AG09319 (cell line): ENCODE measurements at places on chromosomes 1 and 21.

DNA sequence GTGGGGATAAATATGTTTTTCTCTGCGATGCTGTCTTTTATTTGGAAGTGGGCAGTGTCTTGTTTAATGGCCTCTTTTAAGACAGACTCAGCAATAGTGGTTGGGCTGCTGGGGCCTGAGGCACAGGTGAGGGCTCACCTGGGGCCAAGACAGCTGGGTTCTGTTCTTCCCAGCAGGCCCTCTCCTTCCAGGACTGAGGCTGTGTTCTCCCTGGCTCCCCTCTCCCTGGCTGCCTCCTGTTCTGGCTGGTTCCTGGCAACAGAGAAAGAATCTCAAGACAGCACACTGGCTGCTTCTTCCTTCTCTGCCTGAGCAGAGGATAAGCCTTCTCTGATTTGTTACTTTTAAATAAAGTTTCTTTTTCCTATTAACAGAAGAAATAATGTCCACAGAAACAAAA lies 7.4 kb upstream of the GRHL3 start:
- no peak for DNase-seq

GRCh38 chr21:32256873-32257620 lies 21.8 kb downstream of the MIS18A start:
- peak; percentile 67 for DNase-seq

- DNase-seq: no peak
These were observed 31.0 kb downstream of the TNNT2 start for GRCh38 chr1:201346337-201346939.

DNA sequence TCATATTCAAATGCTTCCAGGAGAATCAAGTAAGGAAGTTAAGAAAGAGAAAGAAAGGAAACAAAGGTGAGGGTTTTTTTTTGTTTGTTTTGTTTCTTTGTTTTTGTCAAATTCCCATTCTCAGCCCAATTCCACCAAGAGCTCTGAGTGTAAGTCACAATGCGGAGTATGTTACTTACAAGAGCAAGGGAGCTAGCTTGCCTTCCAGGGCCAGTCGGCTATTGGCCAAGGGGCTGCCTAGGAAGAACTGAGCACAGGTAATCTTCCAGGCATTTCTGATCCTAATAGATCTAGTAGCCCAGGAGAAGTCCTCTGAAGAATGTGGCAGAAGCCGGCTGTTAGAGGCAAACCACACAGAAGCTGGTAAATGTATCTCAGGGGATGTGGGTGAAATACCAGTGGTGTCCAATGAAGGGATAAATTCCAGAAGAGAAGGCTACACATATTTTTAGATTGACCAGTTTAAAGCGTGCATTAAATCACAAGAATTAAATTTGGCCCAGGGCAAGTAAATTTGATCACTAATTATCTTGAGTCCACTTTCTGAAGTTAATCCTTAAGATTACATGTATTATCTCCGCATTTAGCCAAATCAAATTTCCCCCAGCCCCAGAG lies 239.6 kb upstream of the ADAMTS5 start:
- DNase-seq: no peak

DNA sequence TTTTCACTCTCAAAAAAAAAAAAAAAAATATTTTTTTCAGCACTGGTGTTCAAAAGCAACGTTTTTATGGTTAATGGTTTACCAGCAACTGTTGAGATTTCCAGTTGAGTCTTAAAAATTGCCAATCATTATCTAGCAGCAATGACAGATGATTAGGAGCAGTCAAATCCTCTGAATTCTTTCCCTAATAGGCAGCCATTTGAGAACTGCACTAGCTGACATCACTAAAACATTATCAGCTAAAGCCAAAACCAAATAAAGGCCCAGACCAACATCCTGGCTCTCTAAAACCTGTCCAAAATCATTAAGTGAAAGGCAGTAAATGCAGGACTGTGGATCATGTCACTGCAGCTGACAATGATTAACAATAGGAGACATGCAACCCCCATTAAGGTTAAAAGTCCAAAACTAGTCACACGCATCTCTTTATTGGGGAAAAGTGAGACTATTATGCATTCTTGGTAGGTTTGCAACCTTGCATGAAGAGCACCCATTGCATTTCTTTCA lies 14.0 kb downstream of the SFPQ start:
- DNase-seq: no peak

DNA sequence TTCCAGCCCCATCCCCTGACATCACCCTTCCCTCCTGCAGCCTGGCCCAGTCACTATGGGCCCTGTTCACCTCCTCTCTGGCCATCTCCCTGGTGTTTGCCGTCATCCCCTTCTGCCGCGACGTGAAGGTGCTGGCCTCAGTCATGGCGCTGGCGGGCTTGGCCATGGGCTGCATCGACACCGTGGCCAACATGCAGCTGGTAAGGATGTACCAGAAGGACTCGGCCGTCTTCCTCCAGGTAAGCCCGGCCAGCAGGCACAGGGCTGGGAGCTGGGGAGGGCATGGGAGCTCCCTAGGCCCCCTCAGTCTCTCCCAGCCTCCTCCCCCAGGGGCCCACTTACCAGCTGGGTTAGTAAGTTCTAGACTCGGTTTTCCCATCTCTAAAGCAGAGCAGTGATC lies 52.1 kb downstream of the ELK4 start:
- no peak for DNase-seq

- no peak for DNase-seq
These were observed 624.0 kb downstream of the NPHP4 start for GRCh38 chr1:5368201-5368600.

DNA sequence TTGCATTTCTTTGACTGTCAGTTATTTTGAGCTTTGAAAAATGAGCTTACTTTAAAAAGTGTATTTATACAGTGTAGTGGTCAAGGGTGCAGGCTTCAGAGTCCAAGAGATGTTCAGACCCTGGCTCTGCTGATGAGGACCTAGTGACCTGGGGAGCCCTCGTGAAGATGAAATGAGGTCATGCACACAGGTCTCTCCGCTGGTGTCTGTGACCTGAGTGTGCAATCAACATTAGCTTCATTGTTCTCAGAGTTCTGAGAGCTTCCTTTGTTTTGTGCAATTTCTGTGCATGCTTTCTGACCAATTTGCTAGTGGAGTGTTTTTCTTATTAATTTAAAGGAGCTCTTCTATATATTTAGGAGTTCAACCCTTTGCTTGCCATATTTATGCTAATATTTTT lies 71.3 kb downstream of the RIPK4 start:
- no peak for DNase-seq

DNA sequence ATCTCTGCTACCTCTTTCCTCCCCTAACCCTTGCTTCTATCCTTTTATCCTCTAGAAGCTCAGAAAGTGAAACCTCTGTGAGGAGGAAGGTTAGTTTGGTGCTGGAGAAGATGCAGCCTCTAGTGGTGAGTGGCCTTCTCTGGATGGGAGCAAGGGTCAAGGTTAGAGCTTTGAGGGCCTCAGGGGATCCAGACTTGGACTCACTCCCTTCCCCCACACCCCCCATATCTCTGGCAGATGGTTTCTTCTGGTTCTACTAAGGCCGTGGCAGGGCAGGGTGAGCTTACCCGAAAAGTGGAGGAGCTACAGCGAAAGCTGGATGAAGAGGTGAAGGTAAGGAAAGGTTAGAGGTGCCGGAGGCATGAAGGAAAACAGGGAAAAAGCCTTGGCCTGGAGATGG lies 9.2 kb downstream of the CGN start:
- no peak for DNase-seq

DNA sequence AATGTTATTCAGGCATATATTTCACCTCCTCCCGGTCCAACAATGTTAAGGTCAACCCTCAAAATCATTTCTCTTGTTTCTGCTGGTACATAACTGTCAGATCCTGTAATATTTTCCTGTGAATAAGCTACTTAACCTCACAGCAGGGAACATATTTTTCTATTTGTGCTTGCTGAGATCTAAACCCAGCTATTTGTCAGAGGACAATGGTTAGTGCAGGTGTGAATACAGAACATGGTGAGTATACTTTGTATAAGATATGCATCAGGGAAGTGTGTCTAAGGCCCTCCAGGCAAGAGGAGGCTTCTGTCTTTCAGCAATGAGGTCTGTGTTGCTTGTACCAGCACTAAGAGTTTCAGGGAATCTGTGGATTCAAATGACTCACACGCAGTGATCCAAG lies 970.6 kb downstream of the NCAM2 start:
- no peak for DNase-seq

- no peak for DNase-seq
These were observed 45.5 kb upstream of the KCNJ15 start for GRCh38 chr21:38211321-38211720.

GRCh38 chr1:111738133-111738435 lies 1.1 kb downstream of the INKA2 start:
- no peak for DNase-seq

GRCh38 chr1:34781071-34781843 lies at the start of gene GJB3:
Gene GJB3 (plus strand): TSS chr1:34781214. CDS start chr1:34784763, 3,549 bp downstream.
- no peak for DNase-seq

DNA sequence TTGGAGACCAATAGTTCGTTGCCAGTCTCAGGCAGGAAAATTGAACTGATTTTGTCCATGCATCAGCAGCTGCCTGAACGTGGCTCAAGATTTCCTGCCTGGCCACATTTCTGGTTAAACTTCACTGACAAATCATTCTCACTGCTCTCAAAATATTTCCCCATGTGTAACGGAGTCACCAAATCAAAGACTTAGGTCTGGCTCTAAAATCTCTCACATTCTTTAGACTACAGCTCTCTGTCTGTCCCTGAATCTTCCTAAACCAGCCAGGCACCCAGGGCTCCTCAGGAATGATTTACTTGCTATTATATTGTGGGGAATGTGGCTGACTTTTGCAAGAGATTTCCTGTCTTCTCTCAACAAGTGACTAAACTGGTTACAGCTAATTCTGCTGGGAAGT lies 49.2 kb upstream of the GJA8 start:
- no peak for DNase-seq
